ENCODE measurements at places on chromosomes 5 and 9. TPM values are rescaled to one million over a fixed set of nuclear protein-coding genes. Genes with fewer than 3 reads are reported as not detected.

SRA1 gene
- 41.9 TPM for total RNA-seq

SLC4A9 gene
- total RNA-seq, result not detected

DNA sequence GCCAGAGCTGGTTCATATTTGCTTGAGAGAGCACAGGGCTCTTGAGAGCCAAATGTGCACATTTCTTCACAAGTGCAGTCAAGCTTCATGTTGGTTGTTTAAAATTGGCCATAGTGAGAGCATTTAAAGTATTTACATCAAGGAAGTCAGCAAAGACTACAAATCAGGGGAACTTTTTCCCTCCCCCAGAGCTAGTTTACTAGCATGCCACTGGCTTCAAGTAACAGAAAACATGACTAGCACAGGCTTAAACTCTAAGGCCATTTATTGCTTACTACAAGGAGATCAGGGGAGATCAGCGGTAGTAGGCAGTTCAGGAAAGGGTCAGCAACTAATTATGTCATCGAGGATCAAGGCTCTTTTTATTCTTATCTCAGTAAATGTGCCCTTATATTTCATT lies 11.0 kb upstream of the CCDC171 start:
- no peaks in the 10 kb centered on the region for H3K36me3 ChIP-seq
- H3K27me3 ChIP-seq, result peaks cover 5% of the 10 kb centered on the region
- no peak overlapping the region for H3K27ac ChIP-seq
- no peak overlapping the region for H3K4me3 ChIP-seq

GRCh38 chr5:88606173-88606572 lies 276.8 kb downstream of the MEF2C start:
- no peaks in the 10 kb centered on the region for H3K36me3 ChIP-seq
- H3K27me3 ChIP-seq, result no peaks in the 10 kb centered on the region
- no peak overlapping the region for H3K27ac ChIP-seq
- no peak for DNase-seq
- no peaks in the 10 kb centered on the region for H3K4me1 ChIP-seq

DNA sequence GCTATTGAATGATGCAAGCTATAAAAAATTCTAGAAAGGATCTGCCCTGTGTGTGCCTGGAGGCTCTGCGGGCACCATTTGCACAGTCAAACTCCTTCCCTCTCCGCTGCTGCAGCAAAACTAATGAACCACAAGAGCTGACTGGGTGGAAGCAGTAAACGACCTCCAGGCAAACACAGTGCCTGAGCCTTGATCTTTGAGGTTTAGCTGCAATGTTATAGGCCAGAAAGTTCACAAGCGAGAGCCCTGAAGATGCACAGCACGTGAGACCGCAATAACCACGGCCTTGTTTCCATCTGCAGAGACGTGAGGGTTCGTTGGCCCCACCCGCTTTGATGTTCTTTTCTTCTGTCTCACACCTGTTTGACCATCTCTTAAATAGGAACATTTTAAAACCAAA lies 69.2 kb upstream of the S1PR3 start:
- no peaks in the 10 kb centered on the region for H3K36me3 ChIP-seq
- peaks cover 18% of the 10 kb centered on the region for H3K27me3 ChIP-seq
- H3K4me3 ChIP-seq, result no peak overlapping the region
- H3K27ac ChIP-seq, result no peak overlapping the region

GRCh38 chr9:90929626-90930025 lies 128.0 kb downstream of the SYK start:
- no peak overlapping the region for H3K27ac ChIP-seq
- H3K36me3 ChIP-seq, result no peaks in the 10 kb centered on the region
- no peak overlapping the region for H3K4me3 ChIP-seq
- DNase-seq, result no peak

DNA sequence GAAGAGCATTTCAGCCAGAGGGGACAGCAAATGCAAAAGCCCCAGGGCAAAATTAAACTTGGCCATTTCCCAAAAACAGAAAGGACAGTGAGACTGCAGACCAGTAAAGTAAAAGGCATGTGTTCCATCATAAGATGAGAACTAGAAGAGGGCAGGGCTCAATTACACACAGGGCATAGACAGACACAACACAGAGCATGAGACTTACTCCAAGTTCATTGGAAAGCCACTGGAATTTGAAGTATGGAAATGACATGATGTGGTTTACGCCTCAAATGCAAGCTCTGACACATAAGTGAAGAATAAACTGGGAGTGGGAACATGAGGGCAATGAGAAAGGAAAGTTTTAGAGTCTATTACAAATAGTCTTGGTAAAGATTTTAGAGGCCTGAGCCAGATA lies 446.6 kb upstream of the GRIA1 start:
- no peak overlapping the region for H3K27ac ChIP-seq
- no peaks in the 10 kb centered on the region for H3K36me3 ChIP-seq
- no peaks in the 10 kb centered on the region for H3K27me3 ChIP-seq
- H3K4me3 ChIP-seq, result no peak overlapping the region
- DNase-seq, result no peak
- no peaks in the 10 kb centered on the region for H3K4me1 ChIP-seq

DNA sequence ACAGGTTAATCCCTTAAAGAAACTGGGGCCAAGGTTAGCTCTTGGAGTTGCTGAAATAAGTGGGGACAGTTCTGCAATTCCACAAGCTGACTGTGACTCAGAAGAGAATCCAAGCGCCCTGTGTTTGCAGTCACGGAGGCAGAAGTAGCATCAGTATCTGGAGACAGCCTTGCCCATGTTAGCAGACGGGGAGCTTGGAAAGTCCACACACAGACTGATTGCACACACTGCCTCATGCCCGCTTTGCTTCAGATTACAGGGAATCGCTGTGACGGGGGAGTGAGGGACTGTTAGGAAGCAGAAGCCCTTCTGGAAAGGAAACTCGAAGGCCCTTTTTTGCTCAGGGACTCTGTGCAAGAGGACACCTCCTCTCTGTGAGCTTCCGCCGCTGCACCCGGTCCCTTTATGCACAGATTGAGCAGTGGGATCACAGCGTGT lies 30.9 kb upstream of the PPP1R26 start:
- H3K36me3 ChIP-seq, result no peaks in the 10 kb centered on the region
- peaks cover 9% of the 10 kb centered on the region for H3K27me3 ChIP-seq
- no peaks in the 10 kb centered on the region for H3K4me1 ChIP-seq
- no peak overlapping the region for H3K27ac ChIP-seq

DNA sequence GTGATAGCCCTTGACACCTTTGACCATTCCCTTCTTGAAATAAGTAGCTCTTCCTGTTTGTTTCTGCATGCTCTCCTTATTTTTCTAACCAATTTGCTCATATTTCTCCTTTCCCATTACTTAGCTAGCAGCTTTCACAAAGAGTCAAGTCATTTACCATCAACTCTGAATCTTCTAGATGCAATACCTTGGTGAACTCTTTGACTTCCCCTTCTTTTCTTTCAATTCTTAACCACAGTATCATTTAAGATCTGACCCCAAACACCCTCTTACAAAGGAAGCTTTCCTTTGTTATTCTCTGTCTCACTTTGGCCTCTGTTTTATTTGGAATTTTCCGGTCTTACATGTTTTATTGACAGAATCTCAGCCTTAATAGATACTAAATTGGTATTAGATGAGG lies 14.0 kb downstream of the NFX1 start:
- H3K4me3 ChIP-seq, result no peak overlapping the region
- H3K27ac ChIP-seq, result no peak overlapping the region
- H3K4me1 ChIP-seq, result no peaks in the 10 kb centered on the region
- no peaks in the 10 kb centered on the region for H3K27me3 ChIP-seq
